Activated T-helper 2 cell treated with anti-CD3 and anti-CD28 coated beads, Interferon-gamma antibody, Interleukin-2, Interleukin-4, amounts not matched to agents 10 μg/mL and 5 μg/mL and 100 μg/mL, durations not matched to agents 14 hours and 24 hours and 36 hours (primary cell): ENCODE measurements at places on chromosomes 4 and X. TPM values are rescaled to one million over a fixed set of nuclear protein-coding genes. Genes with fewer than 3 reads are reported as not detected.

GRCh38 chr4:55906989-55907388, 41.8 kb upstream of the CEP135 start:
- DNase-seq = no peak

DNA sequence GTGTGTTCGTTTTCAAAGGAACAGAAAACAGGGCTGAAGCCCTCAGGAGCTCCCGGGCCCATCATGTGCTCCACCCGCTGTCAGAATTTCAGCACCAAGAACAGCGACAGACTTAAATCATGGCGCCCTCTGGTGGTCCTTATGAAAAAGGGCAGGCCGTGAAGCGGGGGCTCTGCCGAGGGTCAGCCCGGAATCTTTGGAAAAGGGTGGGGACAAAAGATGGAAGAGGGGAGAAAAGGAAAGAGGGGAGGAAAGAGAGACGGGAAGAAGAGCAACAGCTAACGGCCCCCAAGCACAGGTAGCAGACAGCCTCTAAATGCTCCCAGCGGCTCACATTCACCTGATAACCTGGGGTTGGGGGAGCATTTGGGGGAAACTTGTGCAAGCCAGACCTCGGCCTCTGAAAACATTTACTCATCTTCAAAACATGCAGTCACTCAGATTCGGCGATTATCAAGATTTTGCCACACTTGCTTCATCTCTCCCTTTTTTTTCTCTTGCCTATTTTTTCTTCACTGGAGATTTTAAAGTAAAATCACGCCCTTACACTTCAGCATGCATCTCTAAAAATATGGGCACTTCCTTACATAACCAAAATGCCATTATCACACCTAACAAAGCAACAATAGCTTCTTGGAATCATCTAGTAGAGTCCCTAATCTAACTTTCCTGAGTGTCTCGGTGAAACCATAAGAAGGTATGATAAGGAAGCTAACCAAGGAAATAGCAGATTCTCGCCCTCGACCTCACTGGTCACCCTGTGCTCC, 28.1 kb upstream of the MAN2B2 start:
- DNase-seq = peak; percentile 28

DNA sequence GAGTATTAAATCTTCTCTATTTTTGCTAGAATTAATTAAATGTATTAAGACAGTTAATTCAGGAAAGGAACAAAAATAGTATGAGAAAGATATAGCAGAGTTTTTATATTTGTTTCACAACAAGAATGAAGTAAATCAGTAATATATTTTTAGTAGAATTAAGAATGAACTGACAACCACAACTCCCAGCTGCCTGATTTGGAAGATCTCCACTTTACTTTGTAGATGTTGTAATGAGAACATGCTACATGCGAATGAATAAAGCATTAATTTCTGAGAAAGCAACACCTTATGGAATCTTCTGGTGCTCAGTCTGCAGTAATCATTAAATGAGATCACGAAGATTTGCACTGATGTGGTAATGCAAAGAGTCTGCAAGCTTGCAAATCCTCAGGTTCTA, 695.6 kb upstream of the PCDH7 start:
- no peak for DNase-seq

DNA sequence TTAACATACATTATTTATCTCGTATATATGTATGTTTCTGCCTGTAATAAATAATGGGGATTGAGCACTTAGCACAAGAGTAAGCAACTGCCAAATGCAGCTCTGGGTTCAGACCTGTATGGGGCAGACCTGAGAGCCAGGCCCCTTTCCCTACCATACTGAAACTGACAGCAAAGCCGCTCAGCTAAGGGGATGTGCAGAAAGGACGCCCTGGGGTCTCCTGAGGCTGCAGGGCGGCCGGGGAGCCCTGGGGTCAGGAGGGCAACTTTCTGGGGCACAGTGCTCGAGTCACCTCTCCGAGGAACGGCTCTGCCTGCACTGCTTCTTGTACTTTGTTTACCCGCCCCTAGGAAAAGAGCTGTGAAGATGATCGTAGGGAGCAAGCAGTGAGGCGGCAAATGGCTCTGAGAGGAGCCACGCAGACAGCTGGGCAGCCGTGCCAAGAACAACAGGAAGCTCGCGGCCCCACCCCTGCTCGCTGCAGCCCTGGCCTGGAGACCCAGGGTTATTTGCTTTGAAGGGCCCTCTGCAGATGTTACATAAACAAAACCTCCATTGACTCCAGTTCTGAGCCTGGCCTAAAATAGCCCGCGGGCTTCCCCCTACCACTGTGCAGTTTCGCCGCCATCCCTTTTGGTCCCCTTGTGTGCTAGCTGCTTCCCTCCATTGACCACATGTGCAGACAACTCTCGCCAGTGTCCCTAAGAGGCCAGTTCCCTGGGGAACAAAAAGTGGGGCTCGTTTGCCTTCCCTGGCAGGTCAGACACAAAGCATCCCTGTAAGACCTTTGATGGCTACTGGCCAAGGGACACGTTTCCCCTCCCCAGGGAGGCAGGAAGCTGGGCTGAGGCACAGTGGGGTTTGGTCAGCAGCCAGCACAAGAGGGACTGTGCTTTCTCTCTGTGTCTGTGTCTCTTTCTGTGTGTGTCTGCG, 111.3 kb upstream of the LNX1 start:
- DNase-seq = no peak

DNA sequence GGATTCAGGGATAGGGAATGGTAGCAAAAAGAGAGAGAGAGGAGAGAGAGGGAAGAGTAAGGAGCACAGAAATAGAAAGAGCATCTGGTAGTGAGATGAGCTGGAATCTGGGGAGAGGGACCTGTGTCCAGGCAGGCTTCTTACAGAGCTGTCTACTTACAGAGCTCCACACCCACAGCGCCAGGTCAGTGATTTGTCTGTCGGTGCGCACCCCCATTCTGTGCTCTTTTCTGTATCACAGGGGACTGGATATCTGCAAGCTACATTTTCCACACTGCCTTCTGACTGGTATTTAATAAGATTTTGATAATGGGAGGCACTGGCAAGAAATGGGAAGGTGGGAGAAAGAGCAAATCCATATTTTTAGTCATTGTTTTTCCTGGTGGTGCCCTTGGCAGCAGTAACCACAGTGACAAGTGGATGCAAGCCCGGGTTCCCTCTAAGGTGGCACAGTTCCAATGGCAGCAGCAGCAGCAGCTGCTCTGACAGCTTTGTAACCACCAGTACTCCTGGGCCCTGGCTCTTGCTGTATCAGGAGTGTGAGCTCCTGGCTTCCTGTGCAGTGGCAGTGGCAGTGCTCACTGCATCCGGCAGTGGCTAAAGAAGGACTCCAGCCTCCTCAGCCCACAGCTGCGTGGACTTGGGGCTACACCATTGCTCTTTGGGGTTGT, 300.5 kb downstream of the TRIML1 start:
- no peak for DNase-seq

- DNase-seq = no peak
Observed at GRCh38 chr4:15684498-15684897, 2.9 kb downstream of the FAM200B start.

- no peak for DNase-seq
Observed at GRCh38 chr4:181662383-181662782, 580.8 kb upstream of the TENM3 start.

GRCh38 chr4:153490985-153491483, 24.9 kb downstream of the TMEM131L start:
- no peak for DNase-seq

GRCh38 chr4:46392421-46392820, 2.5 kb upstream of the GABRA2 start:
- DNase-seq = no peak

EREG gene
- total RNA-seq = not detected in 2 replicates

GLRA2 gene
- total RNA-seq = not detected in 2 replicates

FRMD7 gene
- not detected in 2 replicates for total RNA-seq

GPRIN3 gene
- total RNA-seq = 10.7 and 11.6 TPM in 2 replicates

ATP6AP2 gene
- total RNA-seq = 69.6 and 70.3 TPM in 2 replicates

CT45A2 gene
- not detected in 2 replicates for total RNA-seq

EVC gene
- total RNA-seq = 1.7 and 2.0 TPM in 2 replicates

GSX2 gene
- total RNA-seq = not detected in 2 replicates
